ENCODE measurements at places on chromosomes 5 and 9.

DNA sequence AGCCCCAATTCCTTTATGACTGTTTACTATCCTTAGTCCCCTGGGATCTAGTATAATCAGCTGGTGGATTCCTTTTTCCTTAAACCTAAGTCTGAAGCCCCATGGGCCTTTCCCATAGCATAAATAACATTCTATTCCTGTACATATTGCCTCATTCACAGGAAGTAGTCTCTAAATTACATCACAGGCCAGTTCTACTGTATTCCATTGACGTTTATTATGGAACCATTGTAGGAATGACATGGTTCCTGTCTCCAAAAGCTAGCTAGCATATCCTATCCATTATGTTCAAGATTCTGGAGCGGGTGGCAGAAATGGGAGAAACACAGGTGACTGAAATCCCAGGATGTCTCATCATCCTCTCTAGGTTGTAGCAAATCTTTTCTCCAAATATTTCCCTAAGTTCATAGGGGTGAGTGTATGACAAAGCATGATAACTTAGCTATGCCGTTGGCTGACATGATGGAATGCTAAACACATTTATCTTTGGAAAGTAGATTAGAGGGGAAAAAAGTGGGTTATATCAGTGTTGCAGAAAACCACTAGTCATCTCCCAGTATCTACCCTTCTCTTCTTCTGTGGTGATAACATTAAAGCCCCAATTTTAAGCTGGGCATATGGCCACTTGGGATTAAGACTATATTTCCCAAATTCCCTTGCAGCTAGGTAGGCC, 140.1 kb downstream of the FGF1 start:
- no peak for DNase-seq

- no peak for DNase-seq
Observed at GRCh38 chr9:129323376-129323998, 145.4 kb upstream of the IER5L start.

DNA sequence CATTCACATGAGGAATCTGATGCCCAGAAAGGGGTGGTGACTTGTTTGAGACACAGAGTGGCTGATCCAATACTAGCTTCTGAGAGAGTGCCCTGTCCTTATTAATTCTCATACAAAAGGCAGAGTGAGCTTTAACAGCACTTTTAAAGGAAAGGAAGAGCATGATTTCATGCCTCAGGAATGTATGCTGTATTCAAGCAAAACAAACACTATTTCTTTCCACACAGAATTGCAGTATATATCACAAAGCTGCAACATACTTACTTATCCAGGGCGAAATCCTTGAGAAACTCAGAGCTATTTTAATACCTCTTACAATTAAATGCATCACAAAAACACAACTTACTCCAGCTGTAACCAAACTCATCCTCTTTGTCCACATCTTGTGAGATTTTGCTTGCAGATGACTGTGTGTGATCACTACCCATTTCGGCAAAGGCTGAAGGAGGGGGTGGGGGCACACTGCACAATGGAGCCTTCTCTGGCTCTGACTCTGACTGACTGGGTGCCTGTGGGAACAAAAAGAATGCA, 139.8 kb downstream of the MPDZ start:
- DNase-seq: no peak

DNA sequence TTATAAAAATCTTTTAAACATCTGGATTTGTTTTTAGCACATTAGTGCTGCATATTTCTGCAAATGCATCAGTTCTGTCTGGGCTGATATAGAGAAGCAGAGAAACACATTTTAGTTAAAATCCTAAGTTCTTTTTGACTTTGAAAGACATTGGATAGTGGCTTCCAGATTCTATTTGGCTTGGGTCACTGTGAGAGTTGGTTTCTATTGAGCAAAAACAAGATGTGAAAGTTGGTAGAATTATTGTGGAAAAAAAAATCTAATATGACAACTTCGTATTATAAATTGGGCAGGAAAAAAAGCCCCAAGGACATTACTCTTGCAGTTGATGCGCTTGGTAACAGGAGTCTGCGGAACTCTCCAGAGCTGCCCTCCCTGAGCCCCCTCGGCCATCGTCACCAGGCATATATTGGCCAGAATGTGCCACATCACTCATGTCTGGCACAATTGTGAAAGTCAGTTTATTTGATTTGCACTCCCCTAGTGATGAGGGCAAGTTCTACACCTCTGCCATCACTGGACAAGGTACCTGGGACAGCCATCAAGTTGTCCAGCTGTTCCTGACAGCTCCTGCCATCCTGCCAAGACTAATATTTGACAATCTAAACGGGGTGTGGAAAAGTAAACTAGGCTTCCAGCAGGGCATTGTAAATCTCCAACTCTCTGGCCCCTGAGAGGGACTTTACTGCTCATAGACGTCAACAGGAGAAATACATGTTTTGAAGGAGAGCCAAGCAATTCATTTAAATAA, 334.5 kb downstream of the TENT4A start:
- no peak for DNase-seq

- DNase-seq: no peak
Observed at GRCh38 chr9:101628173-101628572, 33.4 kb upstream of the PPP3R2 start.

- DNase-seq: no peak
Observed at GRCh38 chr9:13082796-13083195, 196.7 kb downstream of the MPDZ start.

GRCh38 chr9:134546746-134547145, 94.9 kb upstream of the COL5A1 start:
- no peak for DNase-seq

DNA sequence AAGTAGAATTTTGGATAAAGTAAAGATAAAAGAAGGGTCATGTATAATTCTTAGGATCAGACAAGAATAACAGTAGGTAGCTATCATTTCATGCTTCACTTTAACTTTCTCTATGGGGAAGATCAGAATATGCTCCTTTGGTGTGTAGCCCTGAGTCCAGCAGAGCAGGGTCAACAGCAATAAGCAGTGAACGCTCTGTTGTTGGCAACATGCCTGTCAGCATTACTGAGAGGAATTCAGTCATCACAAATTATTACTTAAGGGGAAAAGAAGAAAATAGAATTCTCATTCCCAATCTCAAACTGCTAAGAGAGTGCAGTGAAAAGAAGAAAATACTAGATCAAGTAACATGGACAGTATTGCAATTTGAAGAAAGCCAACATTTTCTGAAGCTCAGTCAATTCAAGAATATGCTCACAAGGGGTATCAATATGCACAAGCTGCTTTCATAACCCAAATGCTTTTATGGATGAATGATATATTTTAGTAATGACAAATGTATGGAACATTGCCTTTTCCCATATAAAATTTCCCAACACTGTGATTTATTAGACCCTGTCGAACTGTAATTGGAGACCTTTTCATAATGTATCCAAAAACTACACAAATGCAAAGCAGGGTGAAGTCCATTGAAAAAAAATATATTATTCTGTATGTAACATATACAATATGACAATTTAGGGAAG, 1359.4 kb downstream of the EFNA5 start:
- DNase-seq: no peak

Measured in cortex of kidney (tissue), 1 donor.